T-helper 22 cell (primary cell): ENCODE measurements at places on chromosomes 2 and 18.

GRCh38 chr2:178277741-178278197 lies 83.5 kb downstream of the OSBPL6 start:
- DNase-seq: no peak

DNA sequence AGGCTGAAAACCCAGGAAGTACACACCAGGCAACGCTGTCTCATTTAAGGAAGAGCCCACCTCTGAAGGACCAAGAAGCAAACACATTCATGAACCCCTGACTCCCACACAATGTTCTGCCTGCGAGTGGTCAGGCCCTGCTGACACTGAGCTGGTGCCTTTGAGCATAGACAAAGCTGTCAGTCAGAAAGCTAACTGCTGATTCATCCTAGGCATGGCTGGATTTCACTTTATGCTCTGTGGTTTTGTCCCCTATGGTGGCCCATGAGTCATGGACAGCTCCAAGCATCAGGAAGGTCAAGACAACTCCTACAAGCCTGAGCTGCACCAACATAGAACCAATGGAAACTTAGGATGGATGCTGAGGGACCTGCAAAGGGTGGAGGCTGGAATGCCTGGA lies 78.9 kb downstream of the UXS1 start:
- DNase-seq: no peak

DNA sequence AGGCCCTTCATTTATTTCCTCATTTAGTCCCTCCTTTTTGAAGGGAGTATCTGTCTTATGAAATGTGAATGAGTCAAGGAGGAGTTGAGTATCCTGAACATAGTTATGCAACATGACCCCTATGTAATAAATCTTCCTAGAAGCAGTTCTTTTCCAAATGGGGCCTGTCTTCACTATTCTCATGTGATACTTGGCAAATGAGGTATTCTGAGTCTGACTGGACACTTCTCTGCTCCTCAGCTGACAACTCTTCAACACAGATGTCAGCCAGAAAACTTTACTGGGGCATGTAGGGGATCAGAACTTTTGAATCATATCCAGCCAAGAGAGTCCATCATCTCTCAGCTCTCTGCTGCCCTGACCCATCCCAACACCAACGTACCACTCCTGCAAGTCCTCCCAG lies 291.6 kb downstream of the ZNF385B start:
- DNase-seq: no peak

- DNase-seq: no peak
Measured at GRCh38 chr2:138537170-138537915, 35.8 kb downstream of the SPOPL start.

DNA sequence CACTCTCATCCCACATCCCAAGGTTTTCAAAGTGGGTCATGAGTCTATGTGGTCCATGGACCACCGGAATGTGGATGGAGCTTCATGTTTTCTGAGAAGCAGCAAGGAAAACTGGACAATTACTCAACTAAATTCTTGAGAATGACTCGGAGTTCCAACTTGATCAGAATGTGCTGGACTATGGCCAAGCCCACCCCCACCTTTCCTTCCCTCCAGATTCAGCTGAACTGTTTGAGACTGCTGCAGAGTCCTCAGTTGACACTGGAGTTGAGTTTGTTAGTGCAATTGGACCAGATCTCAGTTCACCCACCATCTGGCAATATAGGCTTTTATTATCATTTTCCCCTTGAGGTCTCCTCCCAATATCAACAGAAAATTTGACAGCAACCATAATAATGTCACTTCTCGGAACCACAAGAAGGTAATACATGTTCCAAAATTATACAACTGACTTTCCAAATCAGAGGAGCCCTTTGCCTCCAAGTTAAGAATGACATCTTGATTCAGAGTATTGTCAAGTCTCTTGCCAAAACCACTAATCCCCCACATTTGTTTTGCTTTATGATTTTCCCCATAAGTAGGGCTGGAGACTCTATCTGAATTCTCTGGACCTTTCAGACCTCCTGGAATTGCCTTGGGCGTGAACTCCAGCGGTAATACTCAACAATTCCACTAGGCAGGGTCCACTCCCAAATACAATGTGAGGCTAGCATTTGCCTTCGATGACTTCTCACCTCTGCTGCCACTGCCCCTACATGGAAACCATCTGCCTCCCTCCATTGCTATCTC lies 8.8 kb downstream of the COL4A4 start:
- DNase-seq: no peak

GRCh38 chr2:195202163-195202845 lies 454.7 kb upstream of the SLC39A10 start:
- no peak for DNase-seq

DNA sequence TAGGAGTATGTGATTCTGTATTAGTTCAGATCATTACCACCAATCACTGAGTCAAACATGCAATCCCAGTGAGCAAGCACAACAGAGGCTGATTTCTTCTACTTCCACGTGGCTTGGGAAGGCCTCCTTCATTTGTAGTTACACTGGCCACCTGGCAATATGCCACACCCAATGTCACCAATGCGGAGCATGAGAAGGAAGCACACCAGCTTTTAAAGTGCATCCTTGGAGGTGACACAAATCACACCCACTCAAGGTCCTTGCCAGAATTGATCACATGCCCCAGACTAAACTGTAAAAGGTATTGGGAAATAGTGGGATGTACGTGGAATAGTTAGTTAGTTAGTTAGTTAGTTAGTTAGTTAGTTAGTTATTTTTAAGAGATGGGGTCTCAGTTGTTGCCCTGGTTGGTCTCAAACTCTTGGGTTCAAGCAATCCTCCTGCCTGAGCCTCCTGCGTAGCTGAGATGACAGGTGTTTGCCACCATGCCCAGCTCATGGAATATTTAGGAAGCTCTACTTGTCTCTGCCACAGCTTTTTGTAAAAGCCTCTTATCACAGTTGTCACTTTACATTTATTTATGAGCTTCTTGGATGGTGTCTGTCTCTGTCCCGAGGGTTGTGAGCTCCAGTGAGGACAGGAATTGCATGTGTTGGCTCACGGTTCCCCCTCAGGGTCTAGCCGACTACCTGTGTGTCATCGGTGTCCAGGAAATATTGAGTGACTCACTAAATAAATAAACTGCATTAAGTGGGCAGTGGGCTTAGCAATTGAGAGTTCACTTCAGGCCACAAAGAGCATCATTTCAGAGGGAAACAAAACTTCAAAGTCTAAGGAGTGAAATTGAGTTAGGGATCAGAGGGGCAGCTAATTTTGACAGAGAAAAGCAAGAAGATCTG lies 28.1 kb upstream of the CAB39 start:
- DNase-seq: no peak

- DNase-seq: no peak
Measured at GRCh38 chr18:77755187-77755586, 505.5 kb downstream of the GALR1 start.

GRCh38 chr2:72144632-72145288 lies 2.9 kb downstream of the CYP26B1 start:
- DNase-seq: no peak

DNA sequence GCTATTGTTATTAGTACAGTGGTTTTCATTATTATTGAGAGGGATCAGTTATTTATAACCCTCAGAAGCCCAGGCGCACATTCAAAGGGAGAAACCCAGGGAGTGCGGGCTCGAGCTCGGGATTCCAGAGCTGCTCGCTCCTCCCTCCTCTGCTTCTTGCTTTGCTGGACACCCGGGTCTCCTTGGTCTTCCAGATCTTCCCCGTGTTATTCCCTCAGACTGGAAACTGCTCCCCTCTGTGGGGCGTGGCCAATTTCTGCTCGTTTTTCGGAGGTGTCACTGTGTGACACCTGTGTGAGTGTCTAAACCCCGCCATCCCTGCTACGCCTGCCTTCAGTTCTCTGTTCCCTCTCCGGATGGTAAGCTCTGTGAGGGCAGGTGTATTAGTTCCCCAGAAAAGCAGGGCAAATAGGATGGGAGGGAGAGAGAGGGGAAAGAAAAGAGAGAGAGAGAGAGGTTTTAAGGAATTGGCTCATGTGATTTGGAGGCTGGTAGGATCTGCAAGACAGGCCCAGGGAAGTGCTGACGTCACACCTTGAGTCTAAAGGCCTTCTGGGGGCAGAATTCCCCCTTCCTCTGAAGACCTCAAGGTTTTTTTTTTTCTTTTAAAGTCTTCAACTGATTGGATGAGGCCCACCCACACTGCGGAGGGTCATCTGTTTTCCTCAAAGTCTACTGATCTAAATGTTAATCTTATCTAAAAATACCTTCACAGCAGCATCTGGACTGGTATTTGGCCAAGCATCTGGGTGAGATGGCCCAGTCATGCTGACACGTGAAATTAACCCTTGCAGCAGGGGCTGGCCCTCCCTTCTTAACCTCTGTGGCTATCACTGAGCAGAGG lies 457.3 kb upstream of the ID2 start:
- no peak for DNase-seq

DNA sequence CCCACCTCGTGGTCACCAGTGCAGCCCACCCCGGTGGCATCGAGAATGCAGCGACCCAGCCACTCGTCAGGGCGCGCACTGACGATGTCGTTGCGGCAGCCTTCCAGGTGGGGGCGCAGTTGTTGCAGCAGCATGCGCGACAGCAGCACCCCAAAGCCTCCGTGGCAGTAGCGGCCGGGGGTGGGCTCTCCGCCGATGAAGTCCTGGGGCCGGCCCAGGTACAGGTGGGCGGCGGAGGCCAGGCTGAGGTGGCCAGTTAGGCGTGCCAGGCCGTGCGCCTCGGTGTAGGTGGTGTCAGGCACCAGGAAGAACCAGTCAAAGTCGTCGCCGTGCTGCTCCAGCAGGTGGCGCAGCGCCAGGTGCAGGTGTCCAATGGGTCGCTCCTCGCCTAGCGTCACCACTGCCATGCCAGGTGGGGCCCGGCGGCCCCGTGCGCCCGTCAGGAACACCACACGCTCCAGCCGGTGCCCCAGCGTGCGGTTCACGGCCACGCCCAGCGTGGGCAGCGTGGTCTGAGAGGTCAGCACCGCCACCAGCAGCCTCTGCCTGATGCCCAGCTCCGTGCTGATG lies 1.9 kb downstream of the CHPF start:
- DNase-seq: peak; percentile 69

- DNase-seq: no peak
Measured at GRCh38 chr2:135494503-135494902, 36.5 kb downstream of the ZRANB3 start.

DNA sequence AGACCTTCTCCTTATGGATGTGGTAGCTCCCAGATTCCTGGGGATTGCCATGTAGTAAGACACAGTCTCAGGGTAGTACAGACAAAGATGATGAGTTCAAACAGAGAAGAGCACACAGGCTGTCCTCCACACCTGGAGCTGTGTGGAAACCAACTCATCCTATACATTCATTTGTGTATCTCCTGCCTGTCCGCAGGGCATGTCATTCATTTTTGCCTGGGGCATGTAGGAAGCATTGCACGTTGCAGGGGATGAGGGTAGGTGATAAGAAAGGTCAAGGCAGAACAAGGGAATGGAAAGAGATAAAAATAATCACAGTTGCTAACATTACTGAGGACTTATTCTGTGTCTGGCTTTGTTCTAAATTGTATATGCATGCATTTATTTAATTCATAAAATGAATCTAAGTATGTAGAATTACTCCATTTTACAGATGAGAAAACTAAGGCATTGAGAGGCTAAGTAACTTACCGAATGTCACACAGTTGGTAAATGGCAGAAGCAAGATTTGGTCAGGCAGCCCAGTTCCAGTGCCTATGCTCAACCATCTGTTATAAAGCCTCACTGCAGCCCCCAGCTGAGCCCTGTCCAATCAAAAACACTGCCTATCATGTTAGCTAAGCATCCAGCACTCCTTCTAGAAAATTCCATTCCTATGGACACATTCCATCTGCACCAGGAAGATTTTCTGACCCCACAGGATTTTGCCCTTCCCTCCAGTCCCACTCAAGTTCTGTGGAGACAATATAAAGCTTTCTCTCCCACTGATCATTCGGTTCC lies 81.0 kb downstream of the SUMO1 start:
- no peak for DNase-seq

GRCh38 chr2:187233811-187234210 lies 214.2 kb downstream of the CALCRL start:
- no peak for DNase-seq

DNA sequence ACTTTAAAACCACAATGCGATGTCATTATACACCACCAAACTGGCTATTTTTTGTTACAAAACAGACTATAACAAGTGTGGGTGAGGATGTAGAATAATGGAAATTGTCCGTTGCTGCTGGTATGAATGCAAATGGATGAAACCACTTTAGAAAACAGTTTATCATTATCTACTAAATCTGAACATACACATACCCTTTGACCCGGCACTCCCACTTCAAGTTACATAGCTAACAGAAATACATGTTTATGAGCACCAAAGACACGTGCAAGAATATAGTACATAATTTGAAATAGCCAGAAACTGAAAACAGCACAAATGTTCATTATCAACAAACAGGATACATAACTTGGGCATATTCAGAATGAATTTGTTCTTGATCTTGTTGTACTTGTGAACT lies 206.4 kb upstream of the CHAC2 start:
- DNase-seq: no peak

DNA sequence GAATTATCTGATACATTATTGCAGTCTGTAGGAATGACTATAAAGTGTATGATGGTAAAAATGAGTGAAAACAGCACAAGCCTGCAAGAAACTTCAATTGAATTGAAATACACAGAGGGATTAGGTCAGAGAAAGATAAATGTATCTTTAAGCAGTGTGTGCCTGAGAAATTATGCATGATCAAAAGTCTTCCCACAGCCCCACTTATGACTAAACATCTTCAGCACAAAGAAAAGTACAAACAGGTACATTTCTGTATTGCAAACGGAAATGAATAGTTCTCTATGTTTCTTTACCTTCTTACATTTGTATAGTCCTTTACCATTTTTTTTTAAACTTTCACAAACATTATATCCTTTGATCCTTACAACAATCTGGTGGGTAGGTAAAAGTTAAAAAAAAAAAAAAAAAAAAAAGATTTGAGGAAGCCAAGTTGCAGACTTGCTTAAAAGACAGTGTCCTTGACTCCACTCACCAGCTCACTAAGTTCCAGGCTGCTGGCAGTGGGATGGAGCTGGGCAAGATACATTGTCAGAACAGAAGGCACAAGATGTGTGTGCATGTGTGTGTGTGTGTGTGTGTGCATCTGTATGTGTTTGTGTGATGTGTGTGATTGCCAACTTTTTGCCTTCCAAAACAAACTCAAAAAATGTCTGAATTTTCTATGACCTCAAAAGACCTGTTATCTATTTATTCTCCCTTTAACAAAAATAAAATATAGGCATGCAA lies 423.7 kb upstream of the ACVR2A start:
- no peak for DNase-seq

DNA sequence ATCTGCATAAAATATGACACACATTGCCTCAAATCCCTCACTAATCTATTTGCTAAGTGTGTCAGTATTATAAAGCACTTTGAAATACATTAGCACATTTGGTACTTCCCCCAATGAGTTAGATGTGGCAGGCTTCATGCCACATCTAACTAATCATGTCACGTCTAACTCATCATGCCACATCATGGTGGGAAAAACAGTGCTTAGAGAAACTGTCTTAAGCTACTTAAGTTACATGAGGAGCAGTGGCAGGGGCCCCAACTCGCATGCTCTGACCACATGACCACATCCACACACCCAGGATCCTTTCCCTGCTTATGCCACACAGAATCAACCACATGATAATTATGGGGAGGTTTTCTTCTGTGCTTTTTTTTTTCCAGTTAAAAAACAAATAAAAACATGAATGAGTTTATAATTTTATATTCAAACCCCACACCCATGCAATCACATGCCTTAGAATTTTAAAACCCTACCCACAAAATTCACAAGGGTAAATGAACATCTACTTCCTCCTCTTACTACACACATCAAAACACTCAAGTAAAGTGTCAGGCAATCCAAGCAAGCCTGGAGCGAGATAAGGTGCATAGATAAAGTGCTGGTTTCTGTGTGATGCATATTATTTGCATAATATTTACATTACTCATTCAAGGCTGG lies 1.6 kb downstream of the ABCA12 start:
- DNase-seq: no peak

GRCh38 chr2:232321817-232322559 lies 56.6 kb upstream of the ALPP start:
- no peak for DNase-seq
